ENCODE measurements at places on chromosomes 7 and 10.

GRCh38 chr7:120394595-120394994 lies 121.6 kb downstream of the KCND2 start:
- DNase-seq = no peak

DNA sequence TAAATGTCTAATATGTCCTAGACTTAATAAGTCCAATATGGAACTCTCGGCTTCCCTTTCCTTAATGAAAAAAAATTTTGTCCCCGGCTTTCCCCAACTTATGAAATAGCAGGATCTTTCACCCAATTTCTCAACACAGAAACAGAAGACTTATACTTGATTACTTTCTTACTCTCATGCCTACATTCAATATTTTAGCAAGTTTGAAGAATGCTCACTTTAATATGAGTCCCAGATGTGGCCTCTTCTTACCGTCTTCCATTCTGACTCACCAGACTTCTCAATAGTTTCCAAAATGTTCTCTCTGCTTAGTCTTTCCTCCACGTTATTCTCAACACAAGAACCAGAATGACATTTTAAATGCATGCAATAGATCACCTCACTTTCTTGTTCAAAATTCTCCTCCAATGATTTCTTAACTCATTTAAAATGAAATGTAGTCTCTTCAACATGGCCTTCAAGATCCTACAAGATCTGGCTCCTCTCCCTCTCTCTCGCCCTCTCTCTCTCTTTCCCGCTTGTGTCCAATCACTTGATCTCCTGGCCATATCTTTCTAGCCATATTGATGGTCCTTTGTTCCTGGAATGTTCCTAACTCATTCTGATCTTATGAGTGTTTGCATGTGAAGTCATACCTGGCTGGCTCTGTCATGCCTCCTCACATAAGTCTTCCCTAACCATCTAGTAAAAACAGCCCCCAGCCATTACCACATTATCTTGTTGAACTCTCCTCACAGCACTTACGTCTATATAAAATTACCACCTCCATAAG lies 119.7 kb upstream of the FAM3C start:
- DNase-seq = no peak

- DNase-seq = peak; percentile 39
Observed at GRCh38 chr7:43925984-43926797, at the start of gene UBE2D4. UBE2D4 (plus strand) TSS chr7:43926436; CDS start chr7:43926533, 97 bp downstream.

- DNase-seq = no peak
Observed at GRCh38 chr7:2099048-2099957, 133.4 kb downstream of the MAD1L1 start.

DNA sequence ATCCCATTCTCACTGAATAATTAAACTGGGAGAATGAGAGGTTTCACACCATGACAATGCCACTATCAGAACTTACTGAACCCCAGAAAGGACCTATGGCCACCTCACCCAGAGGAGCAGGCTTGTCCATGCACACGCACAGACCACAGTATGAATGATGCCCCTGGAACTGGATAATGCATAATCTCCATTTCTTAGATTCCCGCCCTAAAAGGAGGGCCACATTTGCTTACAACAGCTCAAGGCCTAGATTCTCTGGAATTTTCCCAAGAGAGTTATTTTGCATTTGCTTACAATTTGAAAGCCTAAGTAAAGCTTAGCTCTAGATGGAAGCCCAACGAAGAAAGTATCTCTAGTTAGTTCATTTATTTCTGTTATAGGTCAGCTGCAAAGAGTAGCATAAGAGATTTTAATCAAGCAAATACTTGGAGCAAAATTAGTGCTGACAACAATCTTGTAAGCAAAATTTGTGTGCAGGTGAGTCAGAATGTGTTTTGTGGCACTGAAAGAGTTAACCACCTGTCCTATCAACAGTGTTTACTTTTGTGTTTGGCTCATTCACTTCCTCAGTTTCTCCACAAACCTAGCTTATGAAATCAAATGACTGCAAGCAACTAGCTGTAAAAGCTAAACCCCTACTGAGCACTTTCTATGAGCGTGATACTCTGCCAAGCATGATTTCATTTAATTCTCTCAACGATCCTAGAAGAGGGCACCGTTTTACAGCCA lies 32.1 kb downstream of the ELMO1 start:
- no peak for DNase-seq

GRCh38 chr10:114881901-114882300 lies 56.1 kb upstream of the TRUB1 start:
- DNase-seq = no peak

DNA sequence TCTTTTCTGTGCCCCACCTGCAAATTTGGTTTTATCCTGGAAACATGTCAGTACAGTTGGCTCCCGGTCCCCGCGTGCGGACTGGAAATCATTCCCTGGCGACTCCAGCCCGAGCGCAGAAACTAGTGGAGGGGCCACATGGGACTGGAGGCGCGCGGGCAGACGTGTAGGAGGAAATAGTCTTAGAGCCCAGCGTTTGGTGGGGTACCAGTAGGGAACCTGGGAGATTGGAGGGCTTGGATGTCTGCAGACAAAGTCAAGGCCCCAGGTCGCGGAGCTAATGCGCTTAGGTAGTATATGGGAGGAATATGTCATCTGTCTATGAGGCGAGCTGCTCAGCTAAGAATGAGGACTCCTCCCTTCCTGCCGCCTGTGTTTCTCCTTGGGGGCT lies 1.3 kb downstream of the GALNT17 start:
- DNase-seq = no peak

DNA sequence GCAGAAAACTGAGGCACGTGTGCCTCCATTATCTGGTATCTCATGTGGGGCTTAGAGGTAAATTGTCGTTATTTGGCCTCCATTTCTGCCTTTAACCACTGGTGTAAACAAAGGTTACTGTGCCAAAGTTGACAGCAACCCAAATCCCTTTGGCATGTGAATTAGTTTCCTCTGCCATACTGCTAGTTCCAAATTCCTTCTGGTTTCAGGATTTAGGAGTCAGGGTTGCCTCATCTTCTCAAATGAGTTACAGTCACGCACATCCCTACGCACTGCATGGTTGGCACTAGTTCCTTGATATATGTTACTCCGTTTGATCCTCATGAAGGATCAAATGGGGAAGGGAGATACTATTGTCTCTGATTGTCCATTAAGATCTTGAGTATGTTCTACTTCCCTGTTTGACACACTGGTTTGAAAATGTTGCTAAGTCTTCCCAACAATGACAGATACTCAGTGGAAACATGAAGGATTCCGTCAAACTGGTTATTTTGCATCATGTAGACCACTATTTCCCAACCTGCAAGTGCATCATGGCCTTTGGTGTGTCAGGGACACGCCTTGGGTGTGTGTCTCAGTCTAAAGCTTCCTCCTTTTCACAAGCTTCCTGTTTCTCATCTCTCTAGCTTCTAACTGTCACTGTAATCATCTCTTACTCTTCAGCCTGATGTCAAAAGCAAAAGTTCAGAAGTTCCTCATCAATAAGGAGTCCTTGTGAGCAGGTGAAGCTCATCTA lies at the start of gene LIPN:
Gene LIPN, plus strand, starts transcription at position 655 of the 736 bp plus-strand sequence. CDS start 1,386 bp downstream, outside the sequence.
- DNase-seq = no peak

GRCh38 chr7:116525298-116525912 lies 569 bp downstream of the CAV1 start:
- no peak for DNase-seq

DNA sequence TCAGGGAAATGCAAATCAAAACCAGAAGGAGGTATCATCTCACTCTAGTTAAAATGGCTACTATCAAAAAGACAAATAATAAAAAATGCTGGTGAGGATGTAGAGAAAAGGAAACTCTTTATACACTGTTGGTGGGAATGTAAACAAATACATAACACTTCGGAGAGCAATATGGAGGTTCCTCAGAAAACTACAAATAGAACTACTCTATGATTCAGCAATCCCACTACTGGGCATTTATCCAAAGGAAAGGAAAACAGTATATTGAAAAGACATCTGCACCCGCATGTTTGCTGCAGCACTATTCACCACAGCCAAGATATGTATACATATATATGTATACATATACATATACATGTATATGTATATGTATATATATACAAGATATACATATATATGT lies 94.2 kb downstream of the C10orf90 start:
- no peak for DNase-seq

- DNase-seq = no peak
Observed at GRCh38 chr7:127702938-127703337, 50.9 kb downstream of the SND1 start.

- no peak for DNase-seq
Observed at GRCh38 chr10:97003804-97004201, 171.7 kb downstream of the LCOR start.

- DNase-seq = no peak
Observed at GRCh38 chr7:12583922-12584321, 13.4 kb downstream of the SCIN start.

DNA sequence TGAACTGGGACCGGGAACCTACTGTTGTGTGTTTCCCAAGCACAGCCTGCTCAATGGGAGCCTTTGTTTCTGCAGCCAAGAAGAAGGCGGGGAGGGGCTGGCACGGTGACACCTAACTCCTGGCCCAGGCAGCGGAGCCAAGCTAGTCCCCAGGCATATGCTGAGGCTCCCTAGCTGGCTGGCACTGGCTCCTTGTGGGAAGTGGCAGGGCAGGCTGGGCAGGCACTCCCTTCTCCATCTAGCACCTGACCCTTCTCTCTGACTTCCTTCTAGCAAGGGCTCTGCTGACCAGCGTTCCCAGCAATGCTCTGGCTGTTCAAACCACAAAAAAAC lies 325.0 kb downstream of the PLXNA4 start:
- no peak for DNase-seq

- DNase-seq = no peak
Observed at GRCh38 chr7:10973942-10974911, 555 bp downstream of the PHF14 start.

DNA sequence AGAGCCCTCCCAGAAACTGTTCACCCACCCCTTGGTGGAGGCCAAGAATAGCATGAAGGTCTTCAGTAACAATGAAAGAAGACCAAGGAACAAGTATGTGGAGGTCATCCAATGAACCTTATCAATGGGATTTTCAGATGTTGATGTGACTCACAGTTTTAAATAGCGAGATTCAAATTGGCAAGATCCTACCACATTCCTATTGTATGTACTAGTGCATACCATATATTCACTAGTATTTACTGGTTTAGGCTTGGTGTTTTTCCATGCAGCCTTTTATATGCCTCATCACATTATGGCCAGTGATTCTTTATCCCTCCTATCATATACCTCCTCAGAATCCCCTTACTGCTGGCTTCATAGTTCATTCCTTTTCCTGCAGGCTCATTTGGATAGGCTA lies 54.4 kb downstream of the ITGB8 start:
- DNase-seq = no peak

DNA sequence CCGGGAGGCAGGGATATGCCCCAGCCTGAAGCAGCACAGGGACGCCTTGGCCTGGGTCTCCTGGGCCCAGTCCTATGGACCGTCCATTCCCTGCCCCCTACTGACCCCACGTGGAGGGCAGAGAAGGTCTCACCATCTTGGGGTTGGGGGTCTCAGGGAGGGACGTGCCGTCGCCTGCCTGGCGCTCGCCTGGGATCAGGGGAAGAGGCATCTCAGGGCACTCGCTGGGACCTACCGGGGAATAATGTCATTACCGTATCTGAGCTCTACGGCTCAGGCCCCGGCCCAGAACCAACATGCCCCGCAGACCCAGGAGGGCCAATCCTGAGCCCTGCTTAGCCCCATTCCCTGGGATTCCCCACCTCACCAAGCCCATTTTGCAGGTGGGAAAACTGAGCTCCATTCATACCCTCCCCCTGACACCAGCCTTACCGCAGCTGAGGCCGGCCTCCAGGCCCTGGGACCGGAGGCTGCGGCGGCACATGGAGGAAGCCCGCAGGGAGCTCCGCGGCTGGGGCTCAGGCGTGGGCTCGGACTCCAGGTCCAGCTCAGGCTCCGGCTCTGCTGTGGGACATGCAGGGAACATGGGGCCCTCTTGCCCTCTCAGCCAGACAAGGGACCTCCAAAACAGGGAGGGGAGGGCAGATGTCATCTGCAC lies 40.7 kb downstream of the GRID2IP start:
- DNase-seq = no peak

GRCh38 chr7:99042957-99043356 lies 101.0 kb downstream of the SMURF1 start:
- DNase-seq = no peak

- DNase-seq = no peak
Observed at GRCh38 chr7:105387508-105388355, 989 bp downstream of the SRPK2 start.

- DNase-seq = no peak
Observed at GRCh38 chr7:67856046-67856445, 859.4 kb downstream of the TYW1 start.

- no peak for DNase-seq
Observed at GRCh38 chr7:91045606-91046005, 218.6 kb upstream of the FZD1 start.

GRCh38 chr10:71848325-71849275 lies 2.5 kb downstream of the PSAP start:
- DNase-seq = no peak

- no peak for DNase-seq
Observed at GRCh38 chr7:158613481-158613880, 25.9 kb upstream of the PTPRN2 start.

GRCh38 chr7:77415823-77416620 lies at the start of gene GSAP:
GSAP (minus strand) TSS chr7:77416349; CDS start chr7:77416321, 28 bp downstream.
- peak; percentile 27 for DNase-seq

- DNase-seq = no peak
Observed at GRCh38 chr7:38476764-38477163, 154.4 kb downstream of the AMPH start.

DNA sequence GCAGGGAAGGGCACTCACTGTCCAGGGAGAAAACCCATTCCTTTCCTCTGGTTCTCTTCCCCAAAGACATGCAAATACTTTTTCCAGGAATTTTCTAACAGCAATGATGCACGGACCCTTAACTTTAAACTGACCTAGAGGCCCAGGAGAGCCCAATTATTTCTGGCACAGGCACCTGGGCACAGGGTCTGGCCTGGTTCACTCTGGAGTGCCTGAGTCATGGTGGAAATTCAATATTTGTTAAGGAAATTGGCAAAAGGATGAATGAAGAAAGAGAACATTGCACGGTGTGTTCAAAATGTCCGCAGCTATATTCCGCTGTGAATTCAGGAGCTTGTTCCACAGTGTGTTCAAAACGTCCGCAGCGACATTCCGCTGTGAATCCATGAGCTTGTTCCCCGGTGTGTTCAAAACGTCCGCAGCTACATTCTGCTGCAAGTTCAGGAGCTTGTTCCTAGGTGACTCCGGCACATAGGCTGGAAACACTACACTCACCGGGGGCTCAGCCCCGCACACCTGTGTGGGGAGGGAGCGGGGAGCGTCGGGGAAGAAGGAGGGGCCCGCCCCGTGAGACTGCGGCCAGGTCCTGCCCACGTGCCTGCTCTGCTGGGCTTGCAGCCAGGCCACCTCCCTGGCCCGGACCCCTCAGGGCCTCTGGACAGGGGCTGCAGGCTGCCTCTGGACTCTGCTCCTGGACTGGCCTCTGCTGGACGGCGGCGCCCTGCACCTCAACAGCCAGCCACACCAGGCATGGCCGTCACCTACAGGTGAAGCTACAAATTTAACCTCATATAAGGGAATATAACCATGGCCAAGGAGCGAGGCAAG lies 72.0 kb upstream of the FAM20C start:
- no peak for DNase-seq
